ENCODE measurements at places on chromosomes 1 and 21.
A peak's percentile ranks its signal among the peaks of the same experiment; 100 is the strongest.

DNA sequence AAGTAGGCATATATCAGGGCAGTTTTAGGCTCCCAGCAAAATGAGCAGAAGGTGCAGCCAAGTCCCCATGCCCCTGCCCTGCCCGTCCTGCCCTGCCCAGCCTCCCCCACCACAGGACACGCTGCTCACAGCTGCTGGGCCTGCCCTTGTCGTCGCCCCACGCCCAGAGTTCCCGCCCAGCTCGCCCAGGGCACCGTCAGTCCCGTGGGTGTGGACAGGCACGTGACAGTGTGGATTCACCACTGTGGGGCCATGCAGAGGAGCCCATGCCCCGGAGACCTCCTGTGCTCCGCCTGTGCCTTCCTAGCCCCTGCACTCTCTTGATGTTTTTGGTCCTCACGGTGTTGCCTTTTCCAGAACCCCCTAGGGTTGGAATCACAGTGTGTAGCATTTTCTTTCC, 7.0 kb downstream of the FAAP20 start:
- DNase-seq: no peak

- DNase-seq: peak; percentile 45
These were observed 509.4 kb downstream of the SMYD3 start for GRCh38 chr1:245997471-245998258.

- DNase-seq: peak; percentile 35
These were observed 391.0 kb downstream of the OMA1 start for GRCh38 chr1:58155418-58156123.

DNA sequence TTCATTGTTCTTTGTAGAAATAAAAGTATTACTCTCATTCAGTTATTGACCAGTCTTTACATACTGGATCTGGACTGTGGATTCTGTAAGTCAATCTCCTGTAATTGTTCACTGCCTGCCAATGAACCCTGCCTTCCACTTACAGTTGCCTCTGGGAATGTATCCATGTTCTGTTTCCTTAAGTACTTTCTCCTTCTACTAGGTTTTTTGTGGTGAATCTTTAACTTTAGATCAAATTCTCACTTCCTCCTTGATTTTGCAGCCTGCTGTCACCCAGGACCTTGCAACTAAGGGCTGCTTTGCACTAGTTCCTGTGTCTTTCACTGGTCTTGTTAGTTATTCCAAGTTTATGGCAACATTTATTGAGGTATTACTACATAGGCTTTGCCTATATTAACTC, 28.2 kb upstream of the ANKRD13C start:
- DNase-seq: no peak

GRCh38 chr1:154856544-154856943, 13.5 kb downstream of the KCNN3 start:
- no peak for DNase-seq

GRCh38 chr1:212749821-212750535, 41.6 kb downstream of the NSL1 start:
- DNase-seq: peak; percentile 87

- DNase-seq: peak; percentile 37
These were observed 21.4 kb downstream of the STUM start for GRCh38 chr1:226569879-226570547.
